ENCODE measurements at places on chromosomes 6 and 20.

GRCh38 chr20:57392512-57393271 is 1.5 kb downstream of the RBM38 start:
- peak; percentile 84 for DNase-seq

GRCh38 chr6:1503811-1504210 is 105.9 kb upstream of the FOXC1 start:
- no peak for DNase-seq

DNA sequence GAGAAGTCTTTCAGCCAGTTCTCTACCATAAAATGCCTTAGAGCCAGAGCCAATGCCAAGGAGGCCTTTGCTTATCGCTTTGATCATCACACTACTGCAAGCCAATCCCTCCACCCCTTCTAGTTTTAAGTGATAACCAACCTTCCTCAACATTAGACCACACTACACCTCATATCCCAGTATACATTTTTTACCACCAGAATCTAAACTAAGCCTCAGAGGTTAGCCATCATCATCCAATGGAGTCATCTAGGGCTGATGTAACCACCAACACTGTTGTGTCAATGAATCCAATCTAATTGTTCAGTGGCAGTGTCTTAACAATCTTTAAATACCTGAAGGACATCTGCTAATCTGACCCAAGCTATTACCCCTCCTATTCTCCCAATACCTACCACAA is 6.4 kb downstream of the ZUP1 start:
- no peak for DNase-seq

GRCh38 chr20:58286729-58287128 is 22.8 kb upstream of the RAB22A start:
- no peak for DNase-seq

All from CD4-positive, alpha-beta T cell treated with Interferon alpha-2 for 1 hour (primary cell).